ENCODE measurements at places on chromosomes 1 and 21.

DNA sequence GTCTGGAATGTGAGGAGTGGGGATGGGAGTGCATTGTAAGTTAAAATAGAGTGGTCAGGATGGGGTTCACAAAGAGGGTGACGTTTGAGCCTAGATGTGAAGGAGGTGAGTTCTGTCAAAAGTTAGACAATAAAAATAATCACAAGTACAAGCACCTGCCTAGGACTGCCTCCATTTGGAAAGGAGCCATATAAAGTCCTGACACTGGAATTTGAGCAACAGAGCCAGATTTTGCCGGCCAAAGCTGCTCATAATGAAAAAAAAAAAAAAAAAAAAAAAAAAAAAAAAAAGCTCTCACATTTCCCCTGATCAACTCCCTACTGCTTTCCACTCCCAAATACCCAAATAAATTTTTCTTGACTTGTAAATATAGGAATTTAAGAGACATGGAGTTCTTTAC, 4.1 kb downstream of the PALMD start:
- DNase-seq: no peak

GRCh38 chr1:95048317-95048716, 24.4 kb downstream of the ALG14 start:
- no peak for DNase-seq

GRCh38 chr1:101073836-101074235, 48.3 kb upstream of the DPH5 start:
- no peak for DNase-seq

DNA sequence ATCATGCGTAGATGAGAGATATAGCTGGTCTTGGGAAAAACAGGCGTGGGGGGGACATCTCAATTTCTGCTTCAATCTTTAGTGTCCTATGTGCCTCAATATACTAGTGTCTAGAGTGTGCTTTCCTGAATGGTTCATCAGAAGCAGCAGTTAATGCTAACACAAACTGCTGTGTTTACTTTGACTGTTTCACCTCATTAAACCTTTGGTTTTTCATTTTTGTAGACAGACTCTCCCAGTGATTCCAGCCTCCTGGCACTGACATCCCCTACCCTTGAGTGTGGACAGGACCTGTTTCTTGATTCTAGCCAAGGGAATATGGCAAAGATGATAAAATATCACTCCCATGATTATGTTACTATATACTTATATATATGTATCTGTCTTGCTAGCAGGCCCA, 37.6 kb downstream of the ZYG11A start:
- no peak for DNase-seq

DNA sequence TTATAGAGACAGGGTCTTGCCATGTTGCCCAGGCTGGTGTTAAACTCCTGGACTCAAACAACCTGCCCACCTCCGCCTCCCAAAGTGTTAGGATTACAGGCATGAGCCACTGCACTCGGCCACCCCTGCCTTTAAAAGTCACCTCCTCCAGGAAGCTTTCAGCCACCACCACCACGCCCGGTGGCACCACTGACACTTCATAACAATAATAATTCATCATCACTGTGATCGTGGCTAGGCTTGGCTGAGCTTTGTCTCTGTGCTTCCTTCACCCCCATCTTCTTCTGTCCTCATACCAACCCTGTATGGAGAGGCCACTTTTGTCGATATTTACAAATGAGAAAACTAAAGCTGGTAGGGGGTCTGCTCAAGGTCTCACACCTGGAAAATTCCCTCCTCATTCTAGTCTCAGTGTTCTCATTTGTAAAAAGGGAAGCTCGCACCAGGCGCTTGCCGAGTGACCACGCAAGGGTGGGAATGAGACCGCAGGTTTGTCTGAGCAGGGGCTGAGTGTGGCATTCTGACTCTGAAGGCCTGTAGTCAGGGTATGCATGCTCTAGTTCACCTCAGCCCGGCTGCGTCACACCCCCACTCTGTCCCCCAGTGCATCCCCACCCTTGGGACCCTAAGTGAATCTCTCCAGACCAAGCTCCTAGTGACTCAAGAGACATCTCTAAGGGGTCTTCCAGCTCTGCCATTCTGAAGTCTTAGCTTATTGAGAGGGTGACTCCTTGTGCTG, 12.9 kb upstream of the EPHA2 start:
- DNase-seq: no peak

GRCh38 chr21:36115138-36115730, 19.6 kb upstream of the CBR3 start:
- DNase-seq: no peak

- DNase-seq: no peak
These were observed 171.0 kb downstream of the VAV3 start for GRCh38 chr1:107793896-107794453.

- DNase-seq: no peak
These were observed 7.8 kb downstream of the UBE2G2 start for GRCh38 chr21:44793592-44794374.

DNA sequence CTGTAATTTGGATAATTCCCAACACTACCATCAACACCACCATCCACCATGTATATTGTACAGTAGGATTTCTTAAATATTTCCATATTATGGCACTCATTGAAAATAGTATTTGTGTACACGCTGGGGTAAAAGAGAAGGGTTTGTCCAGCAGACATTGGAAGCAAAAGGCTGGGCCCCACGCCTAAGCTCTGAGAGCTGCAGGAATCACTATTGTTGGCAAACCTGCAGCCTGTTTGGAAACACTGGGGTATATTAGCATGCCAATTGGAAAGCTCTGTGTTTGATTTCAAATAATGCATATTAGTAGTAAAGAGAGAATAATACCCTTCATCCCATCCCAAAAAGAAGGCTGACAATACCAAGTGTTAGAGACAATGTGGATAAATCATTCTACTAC, 81.5 kb upstream of the DPYD start:
- DNase-seq: no peak
